ENCODE measurements at places on chromosomes 7 and 10. TPM values are rescaled to one million over a fixed set of nuclear protein-coding genes. Genes with fewer than 3 reads are reported as not detected.

DNA sequence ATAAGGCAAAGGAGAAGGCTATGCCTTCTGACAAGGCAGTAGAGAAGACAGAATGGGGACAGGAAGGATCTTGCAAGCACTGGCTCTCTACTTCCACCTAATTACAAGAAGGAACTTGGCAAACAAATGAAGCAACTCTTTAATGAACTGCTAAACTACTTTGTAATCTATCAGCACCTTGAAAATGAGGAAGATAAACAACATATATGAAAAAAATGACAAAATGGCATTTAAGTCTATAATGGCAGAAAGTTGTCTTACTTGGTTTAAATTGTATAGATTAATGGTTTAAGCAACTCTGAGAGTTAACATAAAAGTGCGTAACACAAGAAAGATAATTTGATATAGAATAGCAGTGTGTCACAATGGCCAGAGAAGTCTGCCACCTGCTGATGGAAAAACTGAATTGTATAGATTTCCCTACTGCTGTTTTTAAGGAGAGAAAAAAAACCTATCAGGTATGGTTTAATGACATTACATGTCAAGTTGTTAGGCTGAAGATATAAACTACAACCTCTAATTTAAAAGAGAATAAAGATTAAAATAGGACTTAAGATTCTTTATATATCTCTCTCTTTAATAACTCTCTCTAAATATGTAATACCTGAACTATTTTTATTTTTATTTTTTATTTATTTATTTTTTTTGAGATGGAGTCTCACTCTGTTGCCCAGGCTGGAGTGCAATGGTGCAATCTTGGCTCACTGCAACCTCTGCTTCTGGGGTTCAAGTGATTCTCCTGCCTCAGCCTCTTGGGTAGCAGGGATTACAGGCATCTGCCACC is 11.8 kb downstream of the NT5C3A start:
- peak; percentile 62 for ATAC-seq

GRCh38 chr10:54363390-54363789 is 437.6 kb downstream of the PCDH15 start:
- ATAC-seq: no peak

DNA sequence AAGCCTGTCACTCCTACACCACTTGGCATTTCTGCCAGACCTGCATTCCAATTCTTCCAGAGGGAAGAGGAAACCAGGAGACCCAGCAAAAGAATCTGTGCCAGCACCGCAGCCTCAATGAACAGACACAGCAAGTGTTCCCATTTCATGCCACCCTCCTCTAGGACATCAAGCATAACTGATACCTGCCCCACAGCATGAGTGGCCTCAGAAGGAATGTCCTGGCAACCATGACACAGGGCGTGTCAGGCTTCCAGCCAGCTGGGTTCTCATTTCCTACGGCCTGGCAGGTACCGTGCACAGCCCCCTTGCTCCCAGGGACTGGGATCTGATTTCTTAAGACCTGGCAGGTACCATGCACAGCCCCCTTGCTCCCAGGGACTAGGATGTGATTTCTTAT is 7.8 kb downstream of the MAD1L1 start:
- no peak for ATAC-seq

DNA sequence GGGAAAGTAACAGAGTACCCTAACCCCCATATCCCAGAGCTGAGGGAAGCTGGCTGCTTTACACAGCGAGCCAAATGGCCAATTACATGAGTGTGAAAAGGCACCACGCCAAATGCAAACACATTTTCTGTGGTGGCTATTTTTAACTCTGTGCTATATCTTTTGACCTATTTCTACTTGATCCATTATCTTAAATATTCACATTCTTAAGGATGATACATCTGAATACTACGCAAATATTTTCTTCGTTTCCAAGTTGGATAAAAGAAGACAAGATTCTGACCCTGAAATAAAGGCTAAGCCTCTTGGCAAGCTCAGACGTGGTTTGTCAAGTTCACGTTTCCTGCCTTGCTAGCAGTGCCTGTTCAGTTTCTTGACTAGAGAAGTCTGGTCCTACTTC is 146.7 kb upstream of the TMEM196 start:
- no peak for ATAC-seq

DNA sequence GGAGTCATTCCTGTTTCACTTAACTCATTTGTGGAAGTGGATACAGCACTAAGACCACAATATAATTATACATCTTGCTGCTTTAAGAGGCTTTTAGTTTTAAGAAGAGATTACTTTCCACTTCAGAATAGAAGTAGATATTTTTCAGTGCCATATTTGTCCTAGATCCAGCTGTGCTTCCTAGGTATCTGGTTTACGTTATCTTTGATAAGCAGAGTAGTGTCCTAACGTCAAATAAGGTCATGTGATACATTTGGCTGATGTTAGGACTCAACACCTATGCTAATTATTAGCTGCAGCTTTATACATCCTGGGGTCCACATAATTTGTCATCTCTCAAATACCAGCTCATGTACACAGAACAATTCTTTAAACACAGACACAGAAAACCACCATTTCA is 196.2 kb upstream of the SMIM30 start:
- ATAC-seq: no peak

DNA sequence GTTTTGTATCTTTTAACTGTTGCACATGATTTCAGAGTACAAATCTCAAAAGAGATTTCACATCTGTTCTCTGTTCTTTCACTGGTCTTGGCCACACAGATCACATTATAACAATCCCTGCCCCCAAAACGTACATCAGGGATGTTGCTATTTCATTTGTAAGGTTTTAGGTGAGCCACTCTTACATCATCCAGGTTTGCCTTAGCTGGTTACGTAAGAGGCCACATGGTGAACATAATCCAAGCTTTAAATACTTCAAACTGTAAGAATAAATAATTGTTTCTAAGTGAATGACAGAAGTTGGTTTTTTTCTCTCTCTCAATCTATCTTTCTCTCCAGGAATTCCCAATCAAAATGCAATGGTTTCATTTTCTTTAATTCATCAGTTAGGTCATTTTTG is 245.9 kb upstream of the HGF start:
- ATAC-seq: no peak

DNA sequence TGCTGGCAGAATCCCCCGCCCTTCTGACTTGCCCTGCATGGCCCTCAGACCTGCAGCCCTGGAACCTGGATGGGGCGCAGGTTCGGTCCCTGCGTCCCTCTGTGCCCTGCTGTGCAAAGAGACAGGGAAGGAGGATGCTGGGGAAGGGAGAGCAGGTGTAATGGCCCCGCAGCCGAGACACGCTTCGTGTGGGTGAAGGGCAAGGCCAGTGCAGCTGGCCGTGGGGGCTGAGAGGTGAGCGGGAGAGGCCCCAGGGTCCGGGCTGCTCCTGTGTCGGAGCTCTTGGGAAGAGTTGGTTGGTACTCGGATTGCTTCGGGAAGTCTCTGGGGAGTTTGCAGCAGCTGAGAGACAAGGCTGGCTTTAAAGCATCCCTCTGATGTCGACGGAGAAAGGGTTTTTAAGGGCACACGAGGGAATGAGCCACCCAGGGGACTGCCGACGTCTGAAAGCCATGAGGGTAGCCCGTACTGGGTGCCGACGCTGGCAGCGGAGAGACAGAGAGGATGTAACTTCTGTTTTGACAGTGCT is 6.5 kb downstream of the ELFN1 start:
- no peak for ATAC-seq

- no peak for ATAC-seq
Measured at GRCh38 chr7:110835218-110835617, 255.7 kb upstream of the LRRN3 start.

DNA sequence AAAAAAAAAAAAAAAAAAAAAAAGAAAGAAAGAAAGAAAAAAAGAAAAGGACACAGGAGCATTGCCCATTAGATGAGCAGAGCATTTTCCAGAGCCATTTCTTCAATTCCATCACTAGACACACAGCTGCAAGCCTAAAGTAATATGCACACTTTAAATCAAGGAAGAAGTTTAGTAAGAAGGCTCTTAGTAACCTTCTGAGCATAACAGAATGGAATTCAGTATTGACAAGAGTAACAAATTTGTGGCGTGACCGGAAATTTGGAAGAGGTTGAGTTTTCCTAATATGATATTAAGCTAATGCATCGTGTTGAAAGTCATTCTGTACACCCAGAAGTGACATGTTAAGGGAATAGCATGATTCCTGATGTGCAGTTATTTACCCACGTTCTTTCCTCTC is 35.3 kb downstream of the SMURF1 start:
- ATAC-seq: no peak

GRCh38 chr7:81420526-81421226 is 349.2 kb downstream of the HGF start:
- ATAC-seq: no peak

DNA sequence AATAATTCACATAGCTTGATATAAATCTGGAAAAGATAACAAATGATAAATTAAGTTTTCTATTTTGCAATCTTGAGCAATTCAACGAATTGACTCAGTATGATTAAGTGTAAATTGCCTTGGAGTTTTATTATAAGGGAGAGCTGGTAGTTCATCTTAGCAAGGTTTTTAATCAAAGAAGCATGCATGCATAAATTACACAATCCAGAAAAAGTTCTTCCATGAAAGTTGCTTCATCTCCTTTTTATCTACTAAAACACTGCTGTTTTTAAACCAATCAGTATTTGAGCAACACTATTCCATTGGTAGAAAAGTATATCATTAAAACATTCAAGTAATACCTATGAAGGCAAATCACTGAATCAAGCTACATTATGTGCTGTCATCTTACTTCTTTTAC is 47.6 kb downstream of the POT1 start:
- ATAC-seq: no peak

GRCh38 chr7:76069238-76069638 is 21.3 kb downstream of the MDH2 start:
- no peak for ATAC-seq

GRCh38 chr7:132455378-132455777 is 120.9 kb downstream of the PLXNA4 start:
- ATAC-seq: peak; percentile 32

DNA sequence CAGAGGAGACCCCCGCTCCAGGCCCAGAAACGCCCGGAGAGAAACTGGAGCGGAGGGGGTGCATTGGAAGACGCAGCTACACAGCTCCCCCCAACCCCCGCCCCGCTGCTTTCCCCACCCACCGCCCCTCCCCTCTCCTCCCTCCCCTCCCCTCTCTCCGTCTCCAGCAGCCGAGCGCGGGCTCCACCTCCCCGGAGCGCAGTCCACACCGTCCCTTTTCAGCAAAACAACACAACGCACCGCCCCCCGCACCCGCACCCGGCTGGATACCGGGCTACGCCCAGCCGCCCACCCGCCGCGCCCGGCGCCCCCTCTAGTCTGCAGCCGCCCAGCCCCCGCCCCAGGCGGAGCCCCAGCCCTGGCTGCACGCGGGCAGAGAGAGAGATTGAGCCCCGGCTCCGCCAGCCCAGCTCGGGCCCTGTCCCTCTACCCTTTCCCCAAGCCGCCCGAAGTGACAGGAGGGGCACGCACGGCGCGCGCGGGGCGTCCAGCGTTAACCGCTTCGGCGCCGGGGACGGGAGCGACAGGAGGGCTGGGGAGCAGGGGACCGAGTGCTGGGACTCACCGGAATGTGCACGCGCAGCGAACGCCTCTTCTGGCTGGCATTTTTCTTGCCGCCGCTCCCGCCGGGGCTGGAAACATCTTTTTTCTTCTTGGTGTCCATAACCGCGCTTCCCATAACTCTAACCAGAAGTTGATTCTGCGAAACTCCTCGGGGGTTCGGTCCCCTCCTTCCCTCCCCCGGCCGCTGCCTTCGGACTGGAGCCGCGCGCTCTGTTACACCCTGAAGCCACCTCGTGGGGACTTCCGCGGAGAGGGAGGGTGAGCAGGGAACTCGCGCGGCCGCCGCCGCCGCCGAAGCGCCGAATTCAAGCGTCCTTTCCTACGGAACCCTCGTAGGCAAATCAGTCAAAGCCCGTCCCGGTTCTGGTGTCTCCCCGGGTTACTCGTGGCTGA is 695 bp downstream of the PRKAG2 start:
- peak; percentile 64 for ATAC-seq

GRCh38 chr7:18893156-18893555 is 224.3 kb downstream of the TWIST1 start:
- no peak for ATAC-seq

DNA sequence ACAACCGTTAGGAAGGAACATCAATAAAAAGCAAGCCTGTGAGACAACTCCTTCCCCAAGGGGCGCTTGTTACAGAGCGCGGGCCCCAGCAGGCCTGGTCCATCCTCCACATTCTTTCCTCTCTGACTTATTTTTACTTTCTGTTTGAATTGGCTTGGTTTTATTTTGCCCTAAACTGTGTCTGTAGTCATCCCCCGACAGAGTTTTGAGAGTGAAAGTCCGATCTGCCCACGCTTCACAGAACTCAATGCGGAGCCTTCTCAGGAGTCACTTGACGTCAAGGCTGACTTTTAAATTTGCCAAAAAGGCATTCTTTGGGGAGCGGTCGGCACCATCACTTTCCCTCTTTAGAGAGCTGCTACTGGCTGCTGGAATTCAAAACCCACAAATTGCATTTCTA is 150.1 kb upstream of the KLF6 start:
- ATAC-seq: peak; percentile 97

GRCh38 chr10:16519908-16520861 is 1.5 kb downstream of the C1QL3 start:
- peak; percentile 54 for ATAC-seq

DNA sequence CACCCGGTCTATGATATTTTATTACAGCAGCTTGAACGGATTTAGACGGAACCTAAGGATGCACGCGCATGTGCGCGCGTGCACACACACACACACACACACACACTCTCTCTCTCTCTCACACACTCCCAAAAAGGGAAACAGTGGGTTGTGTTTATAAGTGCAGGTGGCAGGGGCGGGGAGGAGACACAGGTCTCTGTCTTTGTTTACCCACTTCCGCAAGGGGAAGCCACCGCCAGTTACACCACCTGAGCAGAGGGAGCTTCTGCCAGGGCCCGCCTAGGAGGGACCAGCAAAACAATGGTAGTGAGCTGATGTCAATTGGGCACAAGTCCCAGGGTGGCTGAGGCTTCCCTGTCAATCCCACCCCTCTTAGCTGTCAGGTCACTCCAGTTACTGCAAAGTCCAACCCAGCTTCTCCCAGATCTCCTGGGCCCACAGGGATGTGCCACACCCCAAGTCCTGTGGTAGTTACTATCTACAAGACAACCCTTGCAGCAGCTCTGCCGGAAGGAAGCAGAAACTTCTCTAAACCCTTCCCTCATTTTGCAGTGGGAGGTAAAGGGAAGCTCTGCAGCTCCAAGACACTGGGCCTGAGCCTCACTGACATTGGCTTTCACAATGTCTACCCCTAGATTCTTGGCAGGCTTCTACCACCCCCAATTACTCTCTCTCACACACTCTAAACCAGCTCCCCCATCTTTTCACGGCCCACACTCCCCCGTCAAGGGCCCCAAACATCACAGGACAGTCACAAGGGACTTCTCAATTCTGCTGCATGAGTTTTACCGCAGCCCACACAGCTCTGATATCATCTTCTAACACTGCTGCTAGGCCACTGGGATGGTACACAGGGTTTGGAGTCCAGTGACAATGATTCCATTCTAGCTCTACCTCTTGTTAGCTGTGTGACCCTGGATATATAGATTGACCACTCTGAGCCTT is 17.6 kb downstream of the ANXA11 start:
- ATAC-seq: peak; percentile 89

Gene MRM2
- total RNA-seq: 20.9 TPM

Gene TNRC18
- 46.3 TPM for total RNA-seq

Gene ITPRID1
- not detected for total RNA-seq

Gene KCNMA1
- 0.56 TPM for total RNA-seq

Gene CYP17A1
- total RNA-seq: not detected

Gene MYH16
- total RNA-seq: not detected

Gene MNX1
- total RNA-seq: not detected

Gene NODAL
- not detected for total RNA-seq

Gene MRLN
- 0.74 TPM for total RNA-seq

Measured in activated T-helper 17 cell treated with anti-CD3 and anti-CD28 coated beads, Interleukin-2, amount 50 U/mL, for 72 hours (primary cell).